ENCODE measurements at places on chromosomes 12 and 14.

DNA sequence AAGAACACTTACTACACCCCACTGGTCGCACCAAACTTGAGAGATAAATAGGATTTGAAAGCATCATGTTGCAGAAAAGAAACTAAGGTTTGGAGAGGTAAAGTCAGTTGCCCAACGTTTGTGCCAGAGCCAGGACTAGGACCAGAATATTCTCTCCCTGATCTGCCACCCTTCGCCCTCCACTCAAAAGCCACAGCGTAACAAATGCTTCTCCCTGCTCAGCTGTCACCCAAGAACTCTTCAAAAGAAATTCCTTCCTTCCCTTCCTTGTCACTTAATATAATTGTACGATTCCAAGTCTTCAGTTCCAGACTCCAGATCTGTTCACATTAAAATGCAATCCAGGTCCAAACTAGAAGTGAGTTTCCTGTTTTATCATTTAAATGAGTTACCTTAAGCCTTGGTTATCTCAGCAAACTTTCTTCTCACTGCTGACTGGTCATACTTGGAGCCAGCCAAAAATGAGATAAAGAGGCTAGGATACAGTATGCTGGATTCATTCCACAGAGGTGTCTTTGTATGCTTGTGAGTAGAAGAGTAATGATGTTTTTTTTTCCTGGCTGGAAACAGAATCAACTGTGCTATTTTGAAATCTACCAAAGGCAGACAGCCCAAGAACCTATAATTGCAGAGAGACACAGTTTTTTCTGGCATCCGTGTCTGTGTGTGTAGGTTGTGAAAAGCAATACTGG is 12.8 kb upstream of the PPFIBP1 start:
- DNase-seq = no peak

DNA sequence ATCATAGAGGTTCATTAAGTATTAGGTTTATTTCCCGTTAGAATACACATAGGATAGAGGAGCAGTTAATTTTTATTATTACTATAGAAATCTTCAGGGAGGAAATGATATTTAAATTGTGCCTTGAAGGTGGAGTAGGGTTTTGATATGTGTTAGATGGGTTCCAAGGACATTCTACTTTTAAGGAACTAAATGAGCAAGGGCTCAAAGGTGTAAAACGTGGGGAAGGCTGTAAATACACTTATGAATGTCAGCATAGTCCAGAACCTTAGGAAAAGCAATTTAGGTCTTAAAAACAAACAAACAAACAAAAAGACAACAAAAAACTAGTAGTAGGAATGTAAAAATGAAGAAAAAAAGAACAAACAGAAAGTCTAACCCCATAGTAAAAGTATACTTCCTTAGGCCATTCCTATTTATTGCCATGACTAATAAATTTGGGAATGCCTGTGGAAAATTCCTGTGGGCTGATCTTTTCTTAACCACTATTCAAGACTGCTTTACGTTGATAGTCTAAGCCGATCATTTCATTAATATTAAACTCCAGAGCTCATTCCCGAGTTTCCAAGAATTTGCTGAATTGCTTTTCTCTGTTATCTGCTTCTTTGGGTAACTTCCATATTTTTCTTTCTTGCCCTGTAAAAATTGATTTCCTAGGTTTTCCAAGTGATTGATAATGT is 180.3 kb downstream of the RAD51B start:
- no peak for DNase-seq

DNA sequence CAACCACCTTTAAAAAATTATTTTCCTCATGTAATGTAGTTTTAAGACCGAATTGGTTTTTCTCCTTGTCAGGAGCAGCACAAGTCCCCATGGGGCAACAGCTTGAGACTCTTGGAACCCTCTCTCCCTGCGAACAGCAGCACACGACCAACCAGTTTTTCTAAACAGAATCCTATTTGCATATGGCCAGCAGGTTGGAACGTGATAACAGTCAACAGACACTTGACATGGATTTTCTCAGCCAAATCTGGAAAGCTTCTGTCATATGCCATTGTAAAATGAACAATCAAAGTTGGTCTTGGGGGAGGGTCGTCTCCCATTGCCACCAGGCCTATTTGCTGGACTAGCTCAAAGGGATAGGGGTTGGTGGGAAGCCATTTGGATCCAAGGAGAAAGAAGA is 1915.0 kb upstream of the FLRT2 start:
- DNase-seq = no peak

DNA sequence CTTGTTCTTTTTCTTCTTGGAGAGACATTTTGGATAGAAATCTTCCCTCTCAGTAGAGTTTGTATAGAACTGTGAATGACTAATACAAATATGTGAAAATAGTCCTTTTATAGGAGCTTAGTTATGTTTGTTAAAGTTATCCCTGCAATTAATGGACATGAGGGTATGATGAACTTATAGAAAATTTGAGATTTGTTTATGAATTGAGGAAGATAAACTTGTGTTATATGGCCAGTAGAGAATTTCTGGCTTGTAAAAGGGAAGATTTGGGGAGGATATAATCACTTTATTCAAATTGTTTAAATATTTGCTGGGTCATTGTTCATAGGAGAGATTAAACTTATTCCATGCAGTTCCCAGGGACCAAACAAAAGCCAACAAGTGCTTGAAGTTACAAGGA is 119.6 kb downstream of the DAAM1 start:
- no peak for DNase-seq

- DNase-seq = no peak
Measured at GRCh38 chr12:5072311-5072710, 28.6 kb downstream of the KCNA5 start.

GRCh38 chr12:56389412-56389811 is 26.8 kb upstream of the APOF start:
- no peak for DNase-seq

All from vagina (tissue), 2 donors.